Renal cortex interstitium (tissue), 15 donors: ENCODE measurements at places on chromosomes 1 and 21. TPM values are rescaled to one million over a fixed set of nuclear protein-coding genes. Genes with fewer than 3 reads are reported as not detected.

Gene WNT9A
- polyA plus RNA-seq: 1.2 TPM

Gene CFAP74
- polyA plus RNA-seq: 0.96 TPM

Gene CRYBG2
- polyA plus RNA-seq: 1.1 TPM

Gene LRRN2
- 14.2 TPM for polyA plus RNA-seq

Gene COL9A2
- 18.5 TPM for polyA plus RNA-seq

Gene CNKSR1
- 20.0 TPM for polyA plus RNA-seq

Gene SELL
- 3.5 TPM for polyA plus RNA-seq

Gene TACSTD2
- polyA plus RNA-seq: 25.9 TPM

Gene PRRX1
- polyA plus RNA-seq: 1.2 TPM

Gene FCGR1A
- 1.4 TPM for polyA plus RNA-seq

Gene ILDR2
- 18.1 TPM for polyA plus RNA-seq

Gene ACKR1
- 0.36 TPM for polyA plus RNA-seq

Gene CHRM3
- 7.5 TPM for polyA plus RNA-seq

Gene RAB25
- 47.6 TPM for polyA plus RNA-seq

Gene HPDL
- polyA plus RNA-seq: 3.0 TPM
